ENCODE measurements at places on chromosomes 12 and 14. TPM values are rescaled to one million over a fixed set of nuclear protein-coding genes. Genes with fewer than 3 reads are reported as not detected.

Gene ANO2
- 1.7 TPM for total RNA-seq

DNA sequence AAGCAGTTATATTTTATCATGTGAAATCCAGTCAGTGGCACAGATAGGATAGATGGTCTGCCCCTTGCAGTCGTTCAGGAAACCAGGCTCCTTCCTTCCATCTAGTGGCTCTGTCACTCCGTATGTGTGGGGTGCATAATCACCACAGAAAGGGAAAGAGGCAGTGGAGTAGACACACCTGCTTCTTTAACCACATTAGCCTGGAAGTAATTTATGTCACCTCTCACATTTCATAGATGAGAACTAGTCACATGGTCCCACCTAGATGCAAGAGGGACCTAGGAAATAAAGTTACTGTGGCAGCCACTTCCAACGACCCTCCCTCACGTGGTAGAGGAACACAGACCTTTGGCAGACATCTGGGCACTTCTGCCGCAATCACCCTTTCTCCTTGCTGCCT, 14.2 kb upstream of the RNU6-8 start:
- DNase-seq = no peak

GRCh38 chr12:8779281-8779680, 43.1 kb upstream of the A2ML1 start:
- no peak for DNase-seq

DNA sequence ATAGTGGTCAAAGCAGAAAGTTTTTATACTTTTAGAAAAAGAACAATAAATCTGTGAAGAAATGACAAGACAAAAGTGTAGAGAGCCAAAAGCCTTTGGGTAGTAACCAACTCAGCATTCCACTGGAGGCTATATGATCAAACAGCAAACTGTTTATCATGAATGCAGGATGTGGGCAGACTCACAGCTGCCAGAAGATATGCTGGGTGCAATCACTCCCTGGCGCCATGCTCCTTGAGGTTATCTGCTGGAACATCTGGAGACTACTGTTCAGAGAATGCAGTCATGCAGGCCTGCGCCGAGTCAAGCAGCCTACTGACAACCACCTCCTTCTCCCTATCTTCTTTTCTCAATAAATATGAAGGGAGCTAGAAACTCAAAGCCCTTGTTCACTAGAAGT, 49.0 kb upstream of the SLC8A3 start:
- DNase-seq = no peak

Gene ADAM20
- total RNA-seq = not detected

Gene CCDC175
- not detected for total RNA-seq

DNA sequence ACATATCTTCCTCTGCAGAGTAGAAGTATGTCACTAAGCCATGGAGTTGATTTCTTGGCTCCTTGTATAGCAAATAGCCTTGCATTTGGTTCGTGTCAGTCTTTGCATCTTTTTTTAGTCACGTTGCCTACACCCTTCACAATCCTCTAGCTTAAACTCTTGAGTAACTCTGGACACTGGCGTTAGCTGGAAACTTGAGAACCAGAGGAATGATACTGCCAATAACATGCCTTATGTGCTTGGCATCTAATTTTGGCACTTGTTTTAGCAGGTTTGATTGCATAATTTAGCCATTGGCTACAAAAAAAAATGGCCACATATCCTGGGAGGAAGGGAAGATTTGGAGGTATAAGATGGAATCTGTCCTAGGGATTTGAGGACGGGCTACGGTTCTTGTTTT, 136.2 kb downstream of the ETV6 start:
- no peak for DNase-seq

Gene CCDC92
- 13.5 TPM for total RNA-seq

DNA sequence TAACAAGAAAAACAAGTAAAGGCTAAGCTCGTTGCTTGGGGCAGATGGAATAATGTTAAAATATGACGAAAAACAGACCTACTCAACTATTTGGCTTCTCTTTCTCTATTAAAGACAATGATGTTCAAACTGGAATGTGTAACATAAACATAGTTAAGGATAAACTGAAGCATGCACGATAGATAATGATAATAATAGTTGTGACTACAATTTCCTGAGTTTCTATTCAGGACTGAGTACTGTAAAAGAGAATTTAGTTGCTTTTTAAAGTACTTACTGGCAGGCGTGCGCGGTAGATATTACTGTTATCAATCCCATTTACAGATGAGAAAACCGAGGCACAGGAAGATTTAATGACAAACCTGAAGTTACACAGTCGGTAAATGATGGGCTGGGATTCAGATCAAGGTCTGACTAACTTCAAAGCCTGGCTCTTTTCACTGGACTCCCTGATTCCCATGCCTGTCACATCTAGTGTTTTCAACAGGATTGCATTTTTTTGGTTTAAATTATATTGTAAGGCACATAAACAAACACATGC, 103.0 kb downstream of the CRADD start:
- no peak for DNase-seq

GRCh38 chr14:44914849-44915248, 46.9 kb downstream of the KLHL28 start:
- no peak for DNase-seq

Gene OTX2
- total RNA-seq = not detected

Data from epithelial cell of proximal tubule (primary cell).